ENCODE measurements at places on chromosomes 5 and 9.

DNA sequence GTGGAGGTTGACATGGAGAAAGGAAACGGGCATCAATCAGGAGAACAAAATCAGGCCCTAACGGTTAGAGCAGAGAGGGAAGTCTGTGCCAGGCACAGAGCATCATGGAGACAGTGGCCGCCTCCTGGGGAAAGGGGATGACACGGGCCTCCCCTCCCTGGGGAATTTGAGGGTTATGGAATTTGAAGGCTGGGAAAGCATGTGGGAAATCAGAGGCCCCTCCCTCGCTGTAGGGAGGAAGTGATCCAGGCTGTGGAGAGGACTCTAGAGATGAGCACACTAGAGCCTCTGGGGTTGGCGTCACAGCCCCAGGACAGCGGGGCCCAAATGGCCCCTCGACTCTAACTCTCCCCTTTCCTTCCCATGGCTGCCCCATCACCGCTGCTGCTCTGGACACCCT lies 36.7 kb downstream of the PROP1 start:
- no peak overlapping the region for H3K4me3 ChIP-seq
- H3K36me3 ChIP-seq = peaks cover 17% of the 10 kb centered on the region
- H3K4me1 ChIP-seq = no peaks in the 10 kb centered on the region
- DNase-seq = no peak
- H3K27ac ChIP-seq = no peak overlapping the region

DNA sequence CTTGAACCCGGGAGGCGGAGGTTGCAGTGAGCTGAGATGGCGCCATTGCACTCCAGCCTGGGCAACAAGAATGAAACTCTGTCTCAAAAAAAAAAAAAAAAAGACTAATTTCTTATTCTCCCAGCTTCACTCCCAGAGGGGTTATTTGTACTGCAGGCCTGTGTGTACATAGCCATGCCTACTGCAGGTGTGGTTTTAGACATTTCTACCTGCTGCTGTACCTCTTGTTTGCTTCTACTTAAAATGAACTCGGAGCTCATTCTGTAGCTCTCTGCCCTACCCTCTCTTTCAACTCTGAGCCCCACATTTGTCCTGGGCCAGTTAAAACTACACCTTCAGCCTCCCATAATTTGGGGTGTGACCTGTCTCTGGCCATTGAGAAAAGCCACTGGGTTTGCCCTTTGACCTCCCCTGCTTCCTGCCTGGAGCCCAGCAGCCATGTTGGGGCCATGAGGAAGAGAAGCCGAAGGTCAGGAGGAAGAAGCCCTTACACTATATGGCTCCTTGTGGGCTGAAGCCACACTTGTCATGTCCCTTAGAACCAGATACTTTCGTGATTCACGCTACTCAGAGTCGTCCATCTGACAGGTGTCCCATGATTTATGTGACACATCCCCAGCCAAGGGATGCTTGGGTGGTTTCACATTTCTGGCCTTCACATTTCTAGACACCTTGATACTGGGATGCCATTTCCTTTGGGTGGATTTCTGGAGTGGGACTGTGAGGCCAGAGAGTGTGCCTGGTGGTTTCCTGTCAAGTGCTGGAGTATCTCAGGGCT lies 9.4 kb upstream of the CARD19 start:
- DNase-seq = no peak
- H3K36me3 ChIP-seq = no peaks in the 10 kb centered on the region
- no peak overlapping the region for H3K4me3 ChIP-seq
- peaks cover 4% of the 10 kb centered on the region for H3K27me3 ChIP-seq
- H3K27ac ChIP-seq = peak overlapping the region; percentile 11

GRCh38 chr9:75490326-75490725 lies 400.1 kb upstream of the PCSK5 start:
- no peaks in the 10 kb centered on the region for H3K27me3 ChIP-seq
- peaks cover 4% of the 10 kb centered on the region for H3K4me1 ChIP-seq
- DNase-seq = no peak
- H3K36me3 ChIP-seq = no peaks in the 10 kb centered on the region
- H3K27ac ChIP-seq = no peak overlapping the region

- H3K27me3 ChIP-seq = no peaks in the 10 kb centered on the region
- H3K4me1 ChIP-seq = peaks cover 23% of the 10 kb centered on the region
- no peaks in the 10 kb centered on the region for H3K36me3 ChIP-seq
- no peak overlapping the region for H3K4me3 ChIP-seq
- no peak overlapping the region for H3K27ac ChIP-seq
These were observed 31.2 kb downstream of the PTCD2 start for GRCh38 chr5:72351376-72351775.

GRCh38 chr5:111386832-111387162 lies 125.5 kb downstream of the STARD4 start:
- H3K27ac ChIP-seq = no peak overlapping the region
- no peak for DNase-seq
- no peaks in the 10 kb centered on the region for H3K27me3 ChIP-seq
- H3K4me1 ChIP-seq = peaks cover 4% of the 10 kb centered on the region
- no peaks in the 10 kb centered on the region for H3K36me3 ChIP-seq
- H3K4me3 ChIP-seq = no peak overlapping the region

GRCh38 chr5:91417219-91417618 lies 34.1 kb upstream of the ARRDC3 start:
- H3K27me3 ChIP-seq = peaks cover 2% of the 10 kb centered on the region
- no peaks in the 10 kb centered on the region for H3K36me3 ChIP-seq
- peaks cover 22% of the 10 kb centered on the region for H3K4me1 ChIP-seq
- DNase-seq = no peak

DNA sequence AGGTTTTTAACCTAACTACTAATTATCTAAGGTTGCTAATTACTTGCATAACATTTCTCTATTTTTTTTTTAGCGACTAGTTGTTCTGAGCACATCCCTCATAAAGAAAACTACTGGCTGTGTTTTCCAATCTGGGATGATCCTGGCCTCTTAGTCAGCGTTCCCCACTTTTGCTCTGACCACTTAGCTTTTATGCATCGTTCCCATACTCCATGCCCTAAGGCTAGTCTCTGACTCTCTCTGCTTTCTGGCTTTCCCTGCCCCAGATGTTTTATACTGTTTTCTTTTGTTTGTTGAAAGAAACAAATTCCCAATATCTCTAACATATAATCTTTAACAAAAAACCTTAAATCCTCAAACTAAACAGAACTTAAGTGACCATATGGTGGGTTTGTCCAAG lies 217.9 kb downstream of the SPATA31D1 start:
- no peak overlapping the region for H3K27ac ChIP-seq
- H3K27me3 ChIP-seq = peaks cover 1% of the 10 kb centered on the region
- no peaks in the 10 kb centered on the region for H3K4me1 ChIP-seq

DNA sequence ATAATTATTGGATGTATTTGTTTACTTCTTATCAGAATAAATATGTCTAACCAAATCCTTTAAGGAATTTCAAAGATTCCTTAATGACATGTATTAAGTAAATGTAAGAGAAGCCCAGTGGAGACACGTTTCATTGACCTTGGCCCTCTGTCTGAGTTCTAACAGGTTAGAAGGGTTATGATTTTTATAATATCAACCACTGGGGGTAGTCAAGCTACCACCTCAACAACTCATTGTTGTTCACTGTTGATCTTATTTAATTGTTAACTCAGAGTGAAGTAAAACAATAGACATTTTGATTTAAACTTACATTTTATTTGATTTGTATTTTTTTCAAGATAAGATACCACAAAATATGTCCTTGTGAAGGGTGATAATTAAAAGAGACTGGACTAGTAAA lies 499.2 kb upstream of the COX7C start:
- no peaks in the 10 kb centered on the region for H3K36me3 ChIP-seq
- no peaks in the 10 kb centered on the region for H3K4me1 ChIP-seq
- H3K4me3 ChIP-seq = no peak overlapping the region
- no peak overlapping the region for H3K27ac ChIP-seq

Data from endothelial cell (in vitro differentiated cells).